ENCODE measurements at places on chromosomes 5 and 9.

GRCh38 chr9:93598647-93599241 lies 22.4 kb downstream of the PHF2 start:
- DNase-seq: no peak

GRCh38 chr5:43192558-43193180 lies 644 bp downstream of the NIM1K start:
- DNase-seq: no peak

- no peak for DNase-seq
Measured at GRCh38 chr5:93777620-93778019, 36.2 kb upstream of the POU5F2 start.

DNA sequence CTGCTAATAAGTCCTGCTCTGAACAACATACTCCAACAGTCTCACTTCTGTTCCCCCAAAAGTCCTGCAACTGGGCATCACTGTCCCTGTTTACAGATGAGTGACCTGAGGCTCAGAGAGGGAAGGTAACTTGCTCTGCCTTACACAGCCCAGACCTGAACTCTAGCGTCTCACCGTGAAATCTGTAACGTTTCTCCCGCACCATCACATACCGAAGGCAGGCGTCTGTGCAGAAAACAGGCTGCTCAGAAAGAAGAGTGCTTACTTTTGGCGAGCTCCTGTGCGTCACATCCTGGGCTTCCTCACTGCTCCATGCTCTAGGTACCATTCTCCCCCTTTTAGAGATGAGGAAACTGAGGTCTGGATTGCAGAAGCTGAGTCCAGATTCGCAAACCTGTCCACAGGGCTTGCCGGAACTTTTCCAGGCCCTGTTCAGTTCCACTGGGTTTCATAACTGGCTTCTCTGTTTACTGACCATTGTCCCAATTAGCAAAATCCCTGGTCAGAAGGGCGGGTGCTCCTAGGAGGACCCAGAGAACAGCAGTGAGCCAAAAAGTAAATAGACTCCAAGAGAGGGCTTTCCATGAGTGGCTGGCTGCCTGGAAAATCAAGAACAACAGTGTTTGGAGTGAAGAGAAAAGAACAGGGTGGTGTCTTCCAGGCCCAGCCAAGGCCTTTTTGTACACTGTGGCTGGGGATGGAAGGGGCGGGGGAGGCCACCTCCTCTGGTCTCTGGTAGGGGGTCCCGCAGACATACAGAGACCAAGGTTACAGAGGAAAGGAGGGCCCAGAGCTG lies 27.1 kb downstream of the GSN start:
- DNase-seq: no peak

DNA sequence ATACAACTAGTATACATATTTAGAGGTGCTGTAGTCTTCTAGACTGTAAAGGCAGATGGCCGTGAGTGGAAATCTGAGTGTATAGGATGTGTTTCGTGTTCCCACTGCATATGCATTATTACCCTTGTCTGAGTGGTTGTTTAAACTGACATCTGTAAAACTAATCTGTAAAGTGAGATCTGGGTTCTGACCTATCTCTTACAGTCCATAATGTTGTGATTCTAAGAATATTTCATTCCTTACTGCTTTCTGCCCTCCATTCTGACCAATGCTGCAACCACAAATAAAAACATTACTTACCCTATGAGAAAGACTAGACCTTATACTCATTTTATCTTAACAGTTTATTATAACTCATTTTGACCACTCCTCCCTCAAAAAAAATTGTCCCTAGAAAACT lies 47.6 kb upstream of the MACIR start:
- no peak for DNase-seq

GRCh38 chr9:653856-654387 lies 187.6 kb upstream of the DMRT1 start:
- no peak for DNase-seq

DNA sequence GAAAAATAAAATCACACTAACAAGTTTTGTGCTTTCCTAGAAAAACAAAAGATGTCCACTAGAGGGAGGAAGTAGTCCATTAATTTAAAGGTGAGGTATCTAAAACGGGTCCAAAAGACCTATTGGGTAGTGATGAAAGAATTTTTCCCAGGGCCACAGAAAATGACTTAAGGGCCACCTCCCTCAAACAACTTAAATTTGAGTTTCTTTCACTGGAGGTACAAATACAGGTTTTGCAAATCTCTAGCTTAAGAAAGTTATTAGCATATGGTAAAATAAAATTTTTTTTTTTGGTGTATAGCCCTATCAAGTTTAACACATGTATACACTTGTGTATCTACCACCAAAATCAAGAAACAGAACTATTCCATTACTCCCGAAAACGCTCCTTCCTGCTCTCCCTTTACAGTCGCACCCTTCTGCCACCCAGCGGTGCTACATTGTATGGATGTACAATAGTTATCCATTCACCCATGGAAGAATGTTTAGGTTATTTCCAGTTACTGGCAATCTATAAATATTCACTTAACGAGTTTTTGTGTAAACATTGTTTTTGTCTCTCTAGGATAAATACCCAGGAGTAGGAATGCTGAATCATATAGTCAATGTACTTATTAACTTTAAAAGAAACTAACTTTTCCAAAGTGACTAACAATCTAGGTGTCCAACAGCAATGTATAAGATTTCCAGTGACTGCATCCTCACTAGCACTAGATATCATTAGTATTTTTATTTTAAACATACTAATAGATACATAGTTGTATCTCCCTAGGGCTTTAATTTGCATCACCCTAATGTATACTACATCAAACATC lies 21.9 kb downstream of the DEPDC1B start:
- DNase-seq: no peak

- peak; percentile 42 for DNase-seq
Measured at GRCh38 chr5:74640954-74641734, 616 bp upstream of the ENC1 start.

GRCh38 chr5:173884402-173885053 lies 3.6 kb upstream of the CPEB4 start:
- no peak for DNase-seq

DNA sequence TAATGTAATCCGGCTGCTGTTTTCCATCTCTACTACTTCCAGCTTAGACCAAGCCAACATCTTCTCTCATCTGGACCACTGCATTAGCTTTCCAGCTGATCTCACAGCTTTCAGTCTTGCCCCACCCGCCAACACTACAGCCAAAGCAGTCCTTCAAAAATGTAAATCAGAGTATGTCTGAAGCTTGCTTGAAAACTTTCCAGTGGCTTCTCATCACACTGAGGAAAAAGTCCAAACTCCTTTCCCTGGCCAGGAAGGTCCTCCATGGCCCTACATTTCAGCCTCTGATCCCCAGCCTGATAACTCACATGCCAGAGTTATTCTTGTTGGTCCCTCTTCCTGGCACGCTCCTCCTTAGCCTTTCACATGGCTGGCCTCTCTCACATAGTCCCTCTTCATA lies 38.5 kb downstream of the TTC1 start:
- DNase-seq: no peak

GRCh38 chr9:114339130-114339908 lies 9.7 kb downstream of the ORM2 start:
- DNase-seq: peak; percentile 42

DNA sequence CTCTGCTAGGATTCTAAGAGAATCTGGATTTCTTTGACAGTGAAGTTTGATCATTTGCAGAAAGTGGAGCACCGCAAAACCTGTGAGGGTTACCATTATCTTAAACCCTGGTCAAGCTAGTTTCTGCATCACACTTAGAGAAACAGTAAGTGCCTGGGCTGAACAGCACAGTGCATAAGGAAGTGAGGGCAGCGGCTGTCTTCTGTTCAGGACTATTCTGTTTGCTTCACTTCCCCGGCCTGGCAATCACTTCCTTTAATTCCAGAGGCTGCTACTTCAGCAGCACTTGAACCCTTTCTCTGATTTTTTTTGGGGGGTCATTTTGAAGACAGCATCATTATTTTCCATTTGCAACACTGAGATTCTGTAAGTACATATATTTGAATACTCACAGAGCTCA lies 32.0 kb downstream of the SEMA6A start:
- no peak for DNase-seq

DNA sequence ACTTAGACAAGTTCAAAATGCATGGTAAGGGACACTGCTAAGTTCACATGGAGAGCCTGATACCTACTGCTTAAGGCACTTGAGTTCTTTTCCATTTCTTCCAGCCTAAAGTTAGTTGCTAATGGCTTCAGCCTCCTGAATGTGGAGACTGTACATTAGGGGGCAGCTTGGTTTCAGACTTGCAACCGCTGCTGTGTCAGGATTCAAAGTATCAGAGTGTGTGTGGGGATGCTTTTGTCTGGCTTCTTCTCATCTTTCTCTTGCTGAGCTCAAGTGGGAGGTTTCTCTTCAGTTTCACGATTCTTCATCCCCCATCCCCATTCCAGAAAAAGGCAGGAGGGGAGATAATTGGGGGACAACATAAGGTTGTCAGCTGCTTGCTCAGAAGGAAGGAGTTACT lies 49.4 kb downstream of the ATP10B start:
- no peak for DNase-seq

- DNase-seq: no peak
Measured at GRCh38 chr9:7246917-7247522, 489.2 kb downstream of the KDM4C start.

- DNase-seq: no peak
Measured at GRCh38 chr5:118791926-118792734, 196.2 kb downstream of the DTWD2 start.

All from omental fat pad (tissue), 4 donors.